ENCODE measurements at places on chromosomes 12 and 14.
A peak's percentile ranks its signal among the peaks of the same experiment; 100 is the strongest.

DNA sequence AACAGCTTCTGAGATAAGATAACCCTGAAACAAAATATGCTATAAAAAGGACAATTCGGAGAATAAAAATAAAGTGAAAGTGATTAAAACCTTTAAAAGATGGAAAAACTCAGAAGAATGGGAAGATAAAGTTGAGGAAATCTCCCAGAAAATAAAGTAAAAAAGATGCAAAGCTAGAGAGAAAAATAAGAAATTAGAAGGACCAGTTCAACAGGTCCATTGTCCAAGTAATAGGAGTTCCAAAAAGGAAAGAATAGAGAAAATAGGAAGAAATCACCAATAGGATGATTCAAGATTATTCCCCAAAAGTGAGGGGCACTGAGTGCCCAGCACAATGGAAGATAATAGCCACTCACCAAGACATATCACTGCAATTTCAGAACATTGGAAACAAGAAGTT, 4.8 kb upstream of the PRPF40B start:
- no peak for DNase-seq

GRCh38 chr14:102655137-102655536, 62.7 kb downstream of the RCOR1 start:
- peak; percentile 8 for DNase-seq

GRCh38 chr14:75946785-75947184, 35.0 kb downstream of the TGFB3 start:
- DNase-seq = no peak

DNA sequence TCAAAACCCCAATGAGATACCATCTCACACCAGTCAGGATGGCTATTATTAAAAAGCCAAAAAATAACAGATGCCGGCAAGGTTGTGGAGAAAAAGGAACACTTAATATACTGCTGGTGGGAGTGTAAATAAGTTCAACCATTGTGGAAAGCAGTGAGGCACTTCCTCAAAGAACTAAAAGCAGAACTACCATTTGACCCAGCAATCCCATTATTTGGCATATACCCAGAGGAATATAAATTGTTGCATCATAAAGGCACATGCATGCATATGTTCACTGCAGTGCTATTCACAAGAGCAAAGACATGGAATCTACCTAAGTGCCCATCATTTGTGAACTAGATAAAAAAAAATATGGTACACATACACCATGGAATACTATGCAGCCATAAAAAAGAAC, 59.9 kb downstream of the MGST1 start:
- DNase-seq = no peak

DNA sequence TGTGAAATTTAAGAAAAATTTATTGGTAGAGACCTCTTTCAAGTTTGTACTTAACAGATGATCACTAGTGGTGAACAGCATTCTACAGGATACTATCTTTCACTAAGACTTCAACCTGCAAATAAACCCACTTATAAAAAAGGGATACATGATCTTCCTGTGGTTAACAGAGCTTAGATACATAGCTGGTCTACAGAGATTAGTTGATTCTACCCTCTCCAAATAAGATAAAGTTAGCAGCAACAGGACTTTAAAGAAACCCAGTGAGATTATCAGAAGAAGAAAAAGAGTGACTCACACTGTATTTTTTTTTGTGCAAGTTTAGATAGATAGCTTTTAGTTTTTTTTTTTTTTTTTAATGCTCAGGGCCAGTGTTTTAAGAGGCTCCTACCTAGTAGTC, 34.5 kb downstream of the USP44 start:
- no peak for DNase-seq

DNA sequence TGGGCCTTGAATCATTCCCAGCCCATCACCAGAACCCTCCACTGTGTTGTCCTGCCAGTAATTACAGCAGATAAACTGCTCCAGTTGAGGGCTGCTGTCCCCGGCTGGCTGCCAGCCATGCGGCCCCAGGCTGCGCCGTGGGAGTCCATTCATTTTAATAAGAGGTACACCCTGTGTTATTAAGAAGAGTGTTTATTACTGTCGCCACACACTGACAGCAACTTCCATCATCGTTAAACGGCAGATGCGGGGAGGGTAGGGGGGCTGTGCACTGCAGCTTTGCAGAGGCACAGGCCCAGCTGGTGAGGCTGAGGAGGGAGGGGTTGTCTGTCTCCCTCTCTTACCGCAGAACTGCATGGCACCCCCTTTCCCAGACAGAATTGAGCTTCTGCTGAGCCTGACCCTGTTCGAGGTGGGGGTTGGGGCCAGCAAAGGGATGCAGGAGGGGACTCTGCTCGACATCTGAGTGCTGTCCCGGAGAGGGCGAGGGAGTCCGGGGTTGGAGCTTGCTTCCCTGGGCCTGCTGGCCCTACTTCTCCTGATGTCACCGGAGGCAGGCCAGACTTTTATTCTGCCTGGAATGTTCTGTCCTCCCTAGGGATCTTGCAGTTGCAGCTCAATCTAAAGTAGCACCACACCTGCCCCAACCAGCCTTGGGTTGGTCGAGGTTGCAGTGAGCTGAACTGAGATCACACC, 33.8 kb upstream of the GPATCH2L start:
- no peak for DNase-seq

Data from RCC 7860 (cell line).